ENCODE measurements at places on chromosomes 11 and 22.

DNA sequence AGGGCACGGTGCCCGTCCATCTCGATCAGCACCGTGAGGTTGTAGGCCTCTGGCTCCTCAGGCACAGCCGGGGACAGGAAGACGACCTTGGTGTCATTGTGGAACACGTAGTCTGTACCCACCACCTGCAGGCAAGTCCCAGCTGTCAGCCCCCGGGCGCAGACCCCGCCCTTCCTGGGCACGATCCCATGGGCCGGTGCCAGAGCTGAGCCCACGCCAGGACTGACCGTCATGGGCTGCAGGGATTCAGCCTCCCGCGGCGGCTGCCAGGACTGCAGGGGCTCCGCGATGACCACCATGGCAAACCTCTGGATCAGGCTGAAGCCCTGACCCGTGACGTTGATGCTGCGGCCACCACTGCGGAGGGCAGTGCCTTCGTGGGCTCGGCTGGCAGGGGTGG lies 11.8 kb upstream of the MAPK11 start:
- DNase-seq, result no peak

GRCh38 chr22:37403267-37403960 lies 23.9 kb downstream of the ELFN2 start:
- DNase-seq, result peak; percentile 86

GRCh38 chr11:61516191-61516590 lies 7.6 kb downstream of the LRRC10B start:
- DNase-seq, result no peak

DNA sequence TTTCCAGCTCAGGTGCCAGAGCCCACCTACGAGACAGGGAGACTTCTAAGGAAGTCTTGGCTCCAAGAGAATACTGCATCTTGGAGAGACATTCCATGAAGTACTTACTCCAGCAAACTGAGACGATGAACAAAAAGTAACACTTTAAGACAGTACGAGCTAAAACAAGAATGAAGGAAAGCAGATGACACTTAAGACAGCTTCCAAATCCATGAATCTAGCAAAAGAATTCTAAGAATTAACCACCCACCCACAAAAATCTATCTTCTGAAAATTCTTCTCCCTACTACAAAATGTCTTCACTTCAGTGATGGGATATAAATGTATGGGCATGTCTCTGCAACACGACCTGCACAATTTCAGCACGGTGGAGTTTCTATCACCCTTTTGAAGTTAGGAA lies 132.9 kb downstream of the C11orf58 start:
- no peak for DNase-seq

DNA sequence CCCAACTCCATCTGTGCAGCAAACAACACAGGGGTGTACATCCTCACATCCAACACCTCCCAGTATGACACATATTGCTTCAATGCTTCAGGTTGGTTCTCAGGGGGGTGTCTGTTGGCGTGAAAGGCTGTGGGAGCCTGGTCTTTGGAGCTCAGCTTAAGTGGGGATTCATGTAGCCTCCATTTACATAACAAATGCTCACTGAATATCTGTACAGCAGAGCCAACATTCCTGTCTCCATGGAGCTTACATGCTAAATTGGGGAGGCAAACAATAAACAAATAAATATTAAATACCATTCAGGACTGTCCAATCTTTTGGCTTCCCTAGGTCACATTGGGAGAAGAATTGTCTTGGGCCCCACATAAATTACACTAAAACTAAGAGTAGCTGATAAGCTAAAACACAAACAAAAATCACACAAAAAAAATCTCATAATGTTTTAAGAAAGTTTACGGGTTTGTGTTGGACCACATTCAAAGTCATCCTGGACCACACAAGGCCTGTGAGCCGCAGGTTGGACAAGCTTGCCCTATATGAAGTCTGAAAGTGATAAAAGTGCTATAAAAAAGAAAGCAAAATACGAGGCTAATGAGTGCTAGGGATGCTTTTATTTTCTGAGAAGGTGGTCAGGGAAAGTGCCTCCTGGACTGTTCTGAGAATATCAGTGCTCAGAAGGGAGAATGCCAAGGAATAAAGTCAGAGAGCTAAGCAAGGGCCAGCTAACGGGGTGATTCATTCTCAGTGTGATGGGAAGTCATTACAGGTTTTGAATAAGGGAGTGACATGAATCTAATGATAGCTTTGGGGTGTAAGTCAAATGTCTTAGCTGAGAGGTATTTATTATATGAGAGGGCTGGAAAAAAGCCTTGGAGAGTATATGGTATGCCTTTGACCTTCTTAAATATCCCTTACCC lies 41.6 kb downstream of the CD44 start:
- DNase-seq, result no peak

- no peak for DNase-seq
Measured at GRCh38 chr22:44371741-44372525, 59.2 kb upstream of the SHISAL1 start.

GRCh38 chr22:46671824-46672432 lies 51.7 kb downstream of the GRAMD4 start:
- DNase-seq, result no peak

GRCh38 chr11:33476945-33477606 lies 219.9 kb downstream of the HIPK3 start:
- DNase-seq, result no peak

DNA sequence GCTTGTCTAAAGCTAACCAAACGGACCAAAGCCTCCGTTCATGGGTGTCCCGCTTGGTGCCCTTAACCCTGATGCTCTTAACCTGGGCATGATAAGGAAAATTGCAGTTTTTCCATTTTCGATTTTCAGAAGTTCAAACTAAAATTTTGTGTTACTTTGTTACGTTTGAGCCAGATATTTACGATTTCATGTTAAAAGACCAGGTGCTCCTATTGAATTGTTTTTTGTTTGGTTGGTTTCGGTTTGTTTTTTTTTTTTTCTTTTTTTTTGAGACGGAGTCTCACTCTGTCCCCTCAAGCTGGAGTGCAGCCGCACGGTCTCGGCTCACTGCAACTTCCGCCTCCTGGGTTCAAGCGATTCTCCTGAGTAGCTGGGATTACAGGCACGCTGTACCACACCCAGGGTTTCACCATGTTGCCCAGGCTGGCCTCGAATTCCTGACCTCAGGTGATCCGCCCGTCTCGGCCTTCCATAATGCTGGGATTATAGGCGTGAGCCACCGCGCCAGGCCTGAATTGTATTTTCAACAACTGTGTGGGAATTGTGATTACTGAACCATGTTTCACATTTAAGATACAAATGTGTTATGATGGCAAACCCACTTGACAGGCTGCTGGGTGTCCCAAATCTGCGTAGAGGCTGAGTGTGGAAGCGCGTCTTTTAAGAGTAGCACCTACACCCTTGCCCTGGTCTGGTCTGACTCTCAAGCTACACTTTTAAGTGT lies 864 bp upstream of the USP28 start:
- DNase-seq, result peak; percentile 30

- no peak for DNase-seq
Measured at GRCh38 chr11:65862941-65863888, 3.0 kb downstream of the MUS81 start.

DNA sequence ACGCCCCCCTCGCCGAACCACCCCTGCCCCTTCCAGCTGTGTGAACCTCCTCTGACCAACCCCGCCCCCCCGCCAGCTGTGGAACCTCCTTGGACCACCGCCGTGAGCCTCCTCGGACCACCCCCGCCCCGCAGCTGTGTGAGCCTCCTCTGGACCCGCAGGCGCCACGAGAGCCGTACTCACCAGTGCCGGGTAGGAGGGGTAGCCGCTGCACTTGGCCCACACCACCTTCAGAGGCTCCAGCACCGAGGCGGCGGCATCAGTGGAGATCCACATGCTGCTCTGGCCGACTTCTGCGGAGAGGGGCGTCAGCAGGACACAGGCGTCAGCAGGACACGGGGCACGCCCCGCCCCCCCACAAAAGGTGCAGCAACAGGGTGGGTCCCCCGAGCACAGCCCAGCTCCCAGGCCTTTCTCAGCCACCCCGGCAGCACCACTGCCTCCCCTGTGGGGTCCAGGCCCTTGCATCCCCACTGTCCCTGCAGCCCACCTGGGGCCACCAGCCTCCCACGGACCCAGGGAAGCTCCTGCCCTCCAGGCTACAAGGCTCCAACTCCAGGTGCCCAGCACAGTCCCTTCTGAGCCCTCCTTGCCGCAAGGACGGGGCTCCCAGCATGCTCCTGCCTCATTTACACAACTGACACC lies 51.7 kb downstream of the BRD1 start:
- DNase-seq, result no peak

DNA sequence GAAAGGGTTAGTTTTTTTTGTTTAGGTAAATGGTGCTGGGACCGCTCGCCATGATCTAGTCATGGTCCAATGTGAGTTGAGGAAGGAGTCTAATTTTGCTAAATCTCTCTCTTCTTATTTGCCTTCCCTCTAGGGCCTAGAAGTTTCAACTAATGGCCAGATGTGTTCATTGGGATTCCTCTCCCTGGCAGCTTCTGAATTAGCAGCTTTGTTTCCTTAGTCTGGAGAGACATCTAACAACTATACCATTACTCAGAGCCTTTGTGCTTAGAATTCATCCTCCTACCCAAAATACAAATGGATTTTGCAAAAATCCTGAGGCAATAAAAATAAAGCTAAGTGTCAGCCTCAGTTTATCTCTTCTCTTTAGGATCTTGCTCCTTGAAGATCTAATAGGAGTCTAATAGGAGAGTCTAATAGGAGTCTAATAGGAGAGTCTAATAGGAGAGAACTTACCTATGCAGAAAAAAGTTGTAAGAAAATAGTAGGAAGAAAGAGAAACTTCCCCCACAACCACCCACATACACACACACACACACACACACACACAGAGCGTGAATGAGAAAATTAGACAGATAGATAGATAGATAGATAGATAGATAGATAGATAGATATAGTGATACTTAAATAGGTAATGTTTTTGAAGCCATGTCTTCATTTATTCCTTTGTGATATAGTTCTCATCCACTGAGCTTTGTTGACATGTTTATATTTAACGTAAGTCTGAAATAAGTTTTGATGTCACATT lies 980.5 kb upstream of the CNTN5 start:
- no peak for DNase-seq

- DNase-seq, result no peak
Measured at GRCh38 chr11:32154275-32154674, 63.4 kb downstream of the RCN1 start.

DNA sequence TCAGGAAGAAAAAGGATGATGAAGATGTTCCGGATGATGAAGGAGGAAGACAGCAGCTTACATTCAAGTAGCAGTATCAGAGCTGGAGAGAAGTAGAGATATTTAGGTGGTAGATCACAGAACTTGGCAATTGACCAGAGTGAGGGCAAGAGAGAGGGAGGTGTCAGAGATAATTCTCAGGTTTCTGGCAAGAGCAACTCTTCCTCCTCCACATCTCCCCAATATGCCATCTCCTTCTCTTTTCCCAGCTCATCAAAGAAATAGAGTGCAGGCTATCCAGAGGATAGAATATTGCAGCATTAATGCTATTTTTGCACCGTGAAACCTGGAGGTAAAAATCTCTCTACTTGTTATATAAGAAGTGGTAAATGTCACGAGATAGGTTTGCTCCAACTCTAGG lies 64.9 kb upstream of the OPCML start:
- no peak for DNase-seq

DNA sequence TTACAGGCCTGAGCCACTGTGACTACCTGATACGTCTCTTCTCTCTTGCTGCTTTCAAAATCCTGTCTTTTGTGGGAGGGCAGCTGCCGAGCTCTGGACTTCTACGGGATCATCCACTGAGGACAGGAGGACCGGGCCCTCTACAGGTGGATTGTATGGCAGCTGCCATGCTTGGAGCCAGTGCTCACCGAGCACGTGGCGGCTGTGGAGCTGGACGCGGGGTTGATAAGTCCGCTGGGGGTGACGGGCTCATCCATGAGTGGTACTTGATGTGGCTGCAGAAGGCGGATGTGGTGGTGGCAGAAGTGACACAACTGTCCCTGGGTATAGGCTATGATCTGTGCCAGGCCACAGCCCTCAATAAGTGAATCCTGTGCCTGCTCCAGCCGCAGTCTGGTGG lies 1.8 kb upstream of the CYP2D6 start:
- no peak for DNase-seq

DNA sequence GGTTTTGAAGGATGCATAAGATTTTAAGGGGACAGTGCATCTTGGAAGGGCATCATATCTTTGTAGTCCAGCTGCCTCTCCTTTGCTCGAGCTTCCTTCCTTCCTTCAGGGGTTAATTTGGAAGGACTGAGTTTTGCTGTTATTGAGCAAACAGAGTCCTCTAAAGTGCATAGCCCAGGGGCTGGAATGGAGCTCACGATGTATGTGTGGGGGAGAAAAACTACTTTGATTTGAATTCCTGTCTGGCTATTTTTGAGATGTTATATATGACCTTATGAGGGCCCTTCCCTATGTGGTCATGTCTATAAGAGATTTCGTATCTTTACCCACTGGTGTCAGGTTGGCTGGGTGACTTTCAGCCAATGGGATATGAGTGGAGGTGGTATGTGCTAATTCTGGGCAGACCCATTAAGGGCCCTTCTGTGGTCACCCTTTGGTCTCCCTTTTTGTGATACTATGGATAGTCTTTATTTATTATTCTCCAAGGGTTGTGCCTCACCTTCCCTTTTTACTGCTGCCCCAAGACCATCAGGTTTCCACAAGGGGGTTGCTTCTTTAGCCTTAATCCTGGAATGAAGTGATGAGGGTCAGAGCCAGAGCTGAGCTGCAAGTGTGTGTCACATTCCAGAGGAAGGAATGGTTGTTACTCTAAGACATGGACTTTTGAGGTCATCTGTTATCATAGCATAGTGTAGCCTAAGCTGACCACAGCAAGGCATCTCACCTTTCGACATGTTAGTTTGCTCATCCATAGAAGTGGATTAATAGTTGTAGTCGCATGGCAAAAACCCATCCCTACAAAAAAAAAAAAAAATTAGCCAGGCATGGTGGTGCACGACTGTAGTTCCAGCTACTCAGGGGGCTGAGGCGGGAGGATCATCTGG lies 54.6 kb downstream of the LRRC74B start:
- DNase-seq, result no peak

DNA sequence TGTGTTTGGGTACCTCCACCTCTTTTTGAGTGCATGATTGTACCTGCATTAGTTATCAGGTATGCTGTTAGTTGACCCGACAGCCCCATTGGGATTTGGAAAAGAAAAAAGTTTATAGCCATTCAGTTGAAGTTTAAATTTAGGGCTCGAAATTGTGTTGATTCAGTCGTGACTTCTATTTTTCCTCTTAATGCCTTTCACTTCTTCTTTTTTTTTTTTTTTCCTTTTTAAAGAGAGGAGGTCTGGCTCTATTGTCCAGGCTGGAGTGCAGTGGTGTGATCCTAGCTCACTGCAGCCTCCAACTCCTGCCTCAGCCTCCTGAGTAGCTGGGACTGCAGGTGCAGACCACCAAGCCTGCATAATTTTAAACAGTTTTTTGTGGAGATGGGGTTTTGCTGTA lies 2.3 kb downstream of the STT3A start:
- no peak for DNase-seq

GRCh38 chr11:83157594-83158356 lies 844 bp downstream of the PCF11 start:
- peak; percentile 83 for DNase-seq

DNA sequence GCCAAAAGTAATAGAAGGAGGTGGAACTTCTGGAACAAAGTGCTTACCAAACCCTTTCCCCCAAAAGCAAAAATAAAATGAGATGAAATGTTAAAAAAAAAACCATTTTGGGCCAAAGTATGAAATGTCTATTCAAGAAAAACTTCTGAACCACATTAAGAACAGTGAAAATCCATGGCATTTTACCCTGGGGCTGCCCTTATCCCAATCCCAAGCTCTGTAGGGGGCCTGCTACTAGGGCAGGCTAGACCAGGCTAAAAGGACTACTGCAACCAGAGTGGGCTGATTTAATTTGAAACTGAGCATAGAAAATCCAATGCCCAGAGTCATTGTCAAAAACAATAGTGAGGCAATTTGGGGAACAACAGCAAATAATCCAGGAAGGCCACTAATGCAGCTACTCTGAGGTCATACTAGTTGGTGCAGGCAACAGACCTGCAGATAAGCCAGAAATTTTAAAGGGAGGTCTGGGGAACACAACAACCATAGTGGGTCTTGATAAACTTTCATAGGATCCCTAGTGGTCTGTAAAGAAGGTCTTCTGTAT lies 99.4 kb downstream of the RELT start:
- DNase-seq, result no peak
